ENCODE measurements at places on chromosomes 1 and 21.

GRCh38 chr1:39575191-39576015 is 1.2 kb downstream of the PABPC4 start:
- peak; percentile 55 for DNase-seq

DNA sequence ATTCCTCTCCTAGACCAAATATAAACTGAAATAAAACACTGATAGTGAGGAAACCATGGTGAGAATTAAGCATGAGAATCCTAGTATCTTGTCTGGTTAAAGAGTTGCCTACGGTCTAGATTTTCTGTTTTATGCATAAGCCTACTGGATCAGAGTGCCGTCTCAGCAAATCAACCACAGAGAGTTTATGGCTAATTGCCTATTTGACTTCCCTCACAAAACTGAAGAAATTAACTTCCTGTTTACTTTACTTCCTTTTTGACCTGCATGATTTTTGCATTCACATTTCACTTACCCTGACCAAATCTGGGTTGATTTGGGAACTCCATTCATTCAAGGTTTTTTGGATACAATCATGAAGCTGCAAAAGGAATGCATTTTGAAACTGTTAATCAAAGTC is 5.0 kb downstream of the GCLM start:
- peak; percentile 33 for DNase-seq

- DNase-seq, result no peak
These were observed 39.8 kb upstream of the FHAD1 start for GRCh38 chr1:15207031-15207828.

- DNase-seq, result no peak
These were observed 126.0 kb upstream of the TMEM51 start for GRCh38 chr1:15027515-15027986.

DNA sequence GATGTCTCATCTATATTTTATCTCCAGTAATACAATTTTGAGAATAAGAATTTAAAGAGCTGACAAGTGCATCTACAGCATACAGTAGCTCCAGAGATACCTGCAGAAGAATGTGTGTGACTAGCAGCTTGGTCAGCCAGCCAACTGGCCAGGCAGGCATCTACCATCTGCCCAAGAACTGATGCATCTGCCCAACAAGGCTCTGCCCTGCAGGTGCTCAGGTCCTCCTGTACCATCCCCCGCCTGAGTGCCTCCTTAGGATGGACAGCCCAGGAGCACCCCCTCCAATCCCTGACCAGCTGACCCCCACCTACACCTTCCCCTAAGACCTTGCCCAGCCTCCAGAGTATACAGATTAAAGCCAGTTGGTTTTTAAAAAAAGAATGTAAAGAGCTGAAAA is 30.3 kb downstream of the TMEM69 start:
- DNase-seq, result no peak

- no peak for DNase-seq
These were observed 96.6 kb downstream of the PTPN14 start for GRCh38 chr1:214454569-214455396.

DNA sequence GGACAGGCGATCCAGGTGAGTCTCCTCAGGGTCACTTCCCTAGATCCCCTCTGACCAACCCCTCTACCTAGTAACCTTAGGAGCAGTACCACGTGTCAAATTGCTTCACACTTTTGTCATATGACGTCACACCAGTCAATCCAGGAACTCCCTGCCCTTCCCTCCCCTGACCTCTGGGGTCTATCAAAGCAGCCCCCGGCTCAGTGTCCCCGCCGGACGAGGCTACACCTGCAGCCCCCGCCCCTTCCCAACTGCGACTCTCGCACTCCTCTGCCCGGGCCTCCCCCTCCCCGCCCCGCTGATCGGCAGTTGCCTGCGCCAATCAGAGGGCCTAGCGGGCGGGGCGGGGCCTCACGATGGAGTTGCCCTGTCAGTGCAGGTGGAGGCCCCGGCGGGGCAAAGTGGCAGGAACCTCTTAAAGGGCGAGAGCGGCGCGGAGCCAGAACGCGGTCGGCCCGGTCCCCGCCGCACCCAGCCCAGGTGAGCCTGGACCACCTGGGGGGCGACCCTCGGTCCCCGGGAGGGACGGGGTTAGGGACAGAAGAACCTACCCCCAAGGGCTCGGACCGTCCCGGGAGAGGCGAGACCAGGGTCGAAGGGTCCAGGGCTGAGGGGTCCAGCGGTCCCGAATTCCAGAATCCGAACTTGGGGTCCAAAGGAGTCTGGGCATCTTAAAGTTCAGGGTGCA is 27.5 kb upstream of the EPB41 start:
- DNase-seq, result peak; percentile 93

- no peak for DNase-seq
These were observed 13.6 kb downstream of the STYXL2 start for GRCh38 chr1:167107456-167107855.

- DNase-seq, result no peak
These were observed 267.6 kb upstream of the SGIP1 start for GRCh38 chr1:66266350-66266749.

DNA sequence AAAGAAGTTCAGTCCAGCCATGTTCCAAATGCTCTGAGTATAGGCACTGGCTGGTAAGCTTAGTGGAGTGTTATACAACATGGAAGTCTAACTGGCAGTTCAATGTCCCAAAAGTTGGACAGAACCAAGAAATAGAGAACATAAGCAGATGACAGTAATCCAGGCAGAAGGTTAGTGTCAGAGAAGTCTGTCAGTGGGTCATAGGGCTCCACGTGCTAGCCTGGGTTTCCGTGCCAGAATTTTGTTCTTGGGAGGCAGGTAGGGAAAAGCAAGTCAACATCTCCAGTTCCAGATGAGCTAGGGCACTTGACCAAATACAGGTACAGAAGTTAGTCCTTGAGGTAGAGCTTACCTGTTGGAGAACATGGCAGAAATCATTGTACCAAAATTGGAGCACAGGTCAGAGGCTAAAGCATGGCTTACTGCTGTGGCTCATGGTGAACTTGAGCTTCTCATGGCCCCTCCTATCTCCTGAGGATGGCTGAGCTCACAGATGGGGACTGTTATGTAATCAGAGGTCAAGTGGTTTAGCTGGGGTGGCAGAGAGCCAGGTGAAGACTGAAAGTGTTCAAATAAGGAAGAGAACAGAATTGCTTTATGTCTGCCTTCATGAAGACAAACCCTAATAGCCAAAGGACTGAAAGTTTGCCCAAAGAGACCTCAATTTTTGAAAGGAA is 170.8 kb downstream of the NFIA start:
- DNase-seq, result peak; percentile 25

- DNase-seq, result no peak
These were observed 25.2 kb upstream of the IKBKE start for GRCh38 chr1:206445116-206445515.

DNA sequence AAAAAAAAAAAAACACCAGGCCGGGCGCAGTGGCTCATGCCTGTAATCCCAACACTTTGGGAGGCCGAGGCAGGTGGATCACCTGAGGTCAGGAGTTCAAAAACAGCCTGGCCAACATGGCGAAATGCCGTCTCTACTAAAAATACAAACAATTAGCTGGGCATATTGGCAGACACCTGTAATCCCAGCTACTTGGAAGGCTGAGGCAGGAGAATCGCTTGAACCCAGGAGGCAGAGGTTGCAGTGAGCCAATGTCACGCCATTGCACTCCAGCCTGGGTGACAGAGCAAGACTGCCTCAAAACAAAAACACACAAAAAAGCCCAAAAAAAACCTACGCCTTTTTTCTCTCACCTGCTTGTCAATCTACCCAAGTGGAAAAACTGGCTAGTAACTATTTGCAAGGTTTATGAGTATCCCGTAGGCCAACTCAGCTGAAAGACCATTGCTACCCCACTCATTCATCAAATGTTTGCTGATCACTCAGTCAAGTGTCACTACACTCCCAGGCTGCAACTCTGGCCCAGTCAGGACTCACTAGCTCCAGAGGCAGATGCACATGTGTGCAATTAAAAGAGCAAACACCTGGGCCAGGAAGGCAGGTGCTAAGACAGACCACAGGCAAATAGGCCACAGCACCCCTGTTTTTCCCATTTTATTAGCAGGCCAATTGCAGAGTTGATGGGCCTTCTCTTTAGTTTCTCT is 2.0 kb downstream of the CSRP1 start:
- DNase-seq, result no peak

- DNase-seq, result no peak
These were observed 24.1 kb upstream of the RNF19B start for GRCh38 chr1:32988665-32989064.

- peak; percentile 47 for DNase-seq
These were observed 66.7 kb upstream of the ACOT11 start for GRCh38 chr1:54481201-54481884.

- no peak for DNase-seq
These were observed 395.4 kb downstream of the NTNG1 start for GRCh38 chr1:107536266-107536665.

- no peak for DNase-seq
These were observed 108.8 kb downstream of the TNFSF18 start for GRCh38 chr1:172941945-172942344.

GRCh38 chr21:26684889-26685288 is 111.8 kb upstream of the CYYR1 start:
- no peak for DNase-seq

DNA sequence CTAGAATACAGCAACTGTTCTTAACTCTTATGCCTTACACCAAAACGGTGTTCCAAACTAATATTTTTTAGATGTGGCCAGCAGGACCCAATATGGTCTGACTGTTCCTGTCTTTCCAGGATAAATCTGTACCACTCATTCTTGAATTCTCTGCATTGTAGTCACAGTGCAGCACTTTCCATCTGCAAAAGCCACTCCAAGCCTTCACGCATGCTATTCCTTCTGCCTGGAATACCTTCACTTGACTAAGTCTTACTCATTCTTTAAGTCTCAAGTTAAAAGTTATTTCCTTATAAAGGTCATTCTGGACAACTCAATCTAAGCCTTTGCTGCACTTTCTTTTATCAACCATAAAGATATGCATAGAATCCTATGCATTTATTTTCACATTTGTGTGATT is 1194.5 kb downstream of the PLA2G4A start:
- no peak for DNase-seq

- DNase-seq, result peak; percentile 39
These were observed 102.4 kb upstream of the SERBP1 start for GRCh38 chr1:67532452-67533216.

GRCh38 chr1:164787834-164788231 is 228.8 kb downstream of the PBX1 start:
- DNase-seq, result no peak

- no peak for DNase-seq
These were observed 66.9 kb downstream of the TESK2 start for GRCh38 chr1:45423906-45424678.

DNA sequence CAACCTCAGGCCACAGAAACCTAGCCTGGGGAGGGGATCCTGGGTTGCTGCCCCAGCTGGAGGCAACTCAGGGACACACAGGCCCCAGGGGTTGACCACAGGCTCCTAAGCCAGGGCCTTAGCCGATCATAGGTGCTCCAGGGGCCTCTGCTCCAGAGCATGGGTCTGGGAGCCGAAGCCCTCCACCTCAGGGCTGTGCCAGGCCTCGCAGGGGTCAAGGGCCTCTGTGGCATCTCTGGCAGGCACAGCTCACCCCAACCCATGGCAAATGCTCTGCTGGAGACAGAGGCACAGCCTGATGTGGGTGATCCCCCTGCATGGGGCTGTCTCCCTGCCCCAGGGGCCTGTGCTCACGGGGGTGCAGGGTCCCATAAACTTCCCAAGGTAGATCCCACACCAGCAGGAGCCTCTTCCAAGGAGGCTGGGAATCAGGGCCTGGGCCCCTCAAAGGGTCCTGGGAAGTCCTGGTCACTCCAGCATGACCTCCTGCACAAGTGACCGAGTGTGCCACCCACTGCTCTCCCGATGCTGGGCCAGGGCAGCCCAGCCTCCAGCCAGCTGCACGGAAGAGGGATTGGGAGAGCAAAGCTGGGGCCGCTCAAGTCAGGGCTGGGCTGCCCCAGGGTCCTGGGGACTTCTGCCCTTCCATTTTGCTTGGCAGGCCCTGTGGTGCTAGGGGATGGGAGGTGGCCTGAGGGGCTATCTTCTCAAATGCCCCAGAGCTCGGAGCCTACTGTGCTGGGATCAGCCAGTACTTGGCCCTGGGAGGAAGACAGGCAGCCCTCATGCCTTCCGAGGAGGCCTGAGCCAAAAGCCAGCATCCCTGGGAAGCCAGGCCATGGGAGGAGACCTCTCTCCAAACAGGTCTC is 22.2 kb upstream of the PRSS38 start:
- no peak for DNase-seq

DNA sequence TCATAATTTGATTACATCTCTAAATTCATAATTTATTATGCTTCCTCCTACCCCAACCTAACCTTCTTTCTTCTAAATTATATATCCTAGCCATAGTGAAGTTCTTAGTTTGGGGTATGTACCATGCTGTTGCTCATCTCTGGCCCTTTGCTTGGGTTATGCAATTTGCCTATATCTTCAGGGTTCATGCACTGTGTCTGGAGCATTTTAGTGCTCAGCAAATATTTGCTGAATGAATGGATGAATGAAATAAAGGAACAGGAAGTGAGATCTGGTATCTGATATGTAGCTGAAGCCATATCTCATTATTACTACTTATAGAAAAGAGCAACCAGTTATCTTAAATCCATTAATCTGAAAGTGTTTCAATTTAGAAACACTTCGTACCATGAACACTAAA is 137.6 kb downstream of the GPATCH2 start:
- no peak for DNase-seq

DNA sequence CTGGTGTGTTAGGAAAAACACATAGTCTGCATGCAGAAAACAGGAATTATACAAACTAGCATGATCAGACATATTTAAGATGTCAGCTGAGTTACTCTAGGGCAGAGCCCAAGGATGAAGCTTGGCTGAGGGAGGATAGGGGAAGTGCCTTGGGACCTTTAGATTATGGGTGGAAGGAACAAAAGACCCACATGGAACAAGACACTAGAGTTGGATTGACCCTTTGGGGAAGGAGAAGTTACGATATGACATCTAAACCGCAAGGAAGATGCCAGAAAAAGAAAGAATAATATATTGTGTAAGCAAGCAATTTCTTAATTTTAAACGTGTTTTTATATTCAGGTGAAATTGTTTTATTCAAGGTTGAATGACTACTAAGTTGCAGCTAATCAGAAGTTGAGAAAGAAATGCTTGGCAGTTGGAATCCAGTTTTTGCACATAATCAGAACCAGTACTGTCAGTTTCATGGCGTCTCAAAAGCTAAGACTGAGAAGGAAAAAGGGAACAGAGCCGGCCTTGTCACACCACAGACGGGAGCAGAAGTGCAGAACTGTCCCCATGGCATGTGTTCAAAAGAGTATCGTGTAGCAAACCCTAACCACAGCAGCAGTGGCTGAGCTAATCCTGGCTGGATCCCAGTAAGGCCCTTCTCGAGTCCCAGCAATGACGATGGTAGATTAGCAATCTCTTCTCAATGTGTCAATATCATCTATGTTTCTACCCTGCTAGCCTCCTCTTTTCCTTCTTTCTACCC is 31.2 kb upstream of the IFNAR2 start:
- DNase-seq, result peak; percentile 44

DNA sequence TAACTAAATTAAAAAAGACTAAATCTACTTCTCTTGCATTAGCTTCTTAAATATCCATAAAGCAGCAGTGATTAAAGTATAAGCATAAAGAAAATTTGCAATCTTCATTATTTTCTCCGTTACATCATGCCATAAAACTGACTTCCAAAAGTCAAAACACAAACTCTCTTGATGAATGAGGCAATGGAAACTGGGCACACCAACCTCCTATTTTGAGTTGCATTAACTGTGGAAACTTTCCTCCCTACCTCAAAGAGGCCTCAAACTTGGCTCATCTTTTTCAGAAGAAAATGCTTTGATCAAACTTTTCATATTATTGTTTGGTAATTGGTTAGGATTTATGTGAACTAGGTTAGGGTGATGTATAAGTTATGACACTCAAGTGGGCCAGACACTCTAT is 4.1 kb upstream of the BTG3 start:
- no peak for DNase-seq
